ENCODE measurements at places on chromosomes 2 and 18.

DNA sequence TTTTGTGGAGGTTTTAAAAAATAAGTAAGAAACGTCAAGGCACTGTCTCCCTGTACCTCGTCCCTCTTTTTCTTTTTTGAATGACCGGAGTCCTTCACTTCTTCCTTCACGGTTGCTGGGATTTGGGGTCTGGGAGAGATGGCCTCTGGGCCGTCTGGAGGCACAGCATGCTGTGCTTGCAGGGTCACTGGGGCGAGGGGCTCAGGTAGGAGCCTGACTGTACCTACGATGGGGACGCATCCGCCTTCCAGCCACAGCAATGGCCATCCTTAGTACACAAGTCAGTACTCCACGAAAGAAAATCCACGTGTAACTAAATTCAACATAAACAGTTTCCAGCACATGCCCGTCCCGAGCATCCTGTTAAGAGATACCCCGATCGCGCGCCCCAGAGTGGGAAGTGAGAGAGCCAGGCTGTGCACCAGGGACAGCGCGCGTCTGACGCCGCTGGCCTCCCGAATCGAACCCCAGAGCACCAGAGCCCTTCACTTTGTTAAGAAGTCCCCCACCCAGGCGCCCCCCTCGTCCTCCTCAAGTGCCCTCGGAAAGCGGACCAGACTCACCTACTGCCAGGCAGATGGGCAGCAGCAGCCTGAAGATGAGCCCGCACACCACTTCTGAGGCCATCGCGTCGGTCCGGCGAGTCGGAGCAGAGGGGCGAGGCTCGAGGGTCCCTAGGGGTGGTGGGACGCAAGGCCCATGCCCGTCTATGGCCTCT lies 1.2 kb downstream of the PIEZO2 start:
- no peak for DNase-seq

GRCh38 chr2:119422360-119423107 lies 9.1 kb upstream of the TMEM37 start:
- no peak for DNase-seq

- no peak for DNase-seq
Measured at GRCh38 chr18:22505141-22505591, 87.5 kb upstream of the CTAGE1 start.

DNA sequence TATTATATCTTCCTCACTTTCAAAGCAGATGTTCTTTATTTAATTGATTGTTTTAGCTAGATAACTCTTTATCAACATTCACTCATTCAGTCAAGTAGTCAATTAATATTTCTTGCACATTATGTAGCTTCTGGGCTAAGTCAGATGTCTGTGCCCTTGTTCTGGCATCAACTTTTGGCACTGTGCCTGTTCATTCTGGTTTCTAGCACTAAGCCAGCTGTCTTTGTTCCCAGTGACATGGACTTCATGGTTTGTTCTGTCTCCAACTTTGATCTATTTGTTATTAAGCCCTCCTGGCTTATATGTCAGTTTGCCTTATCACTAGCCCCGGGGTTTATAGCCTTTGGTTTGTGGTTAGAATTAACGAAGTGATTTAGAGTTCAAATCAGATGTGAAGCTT lies 247.9 kb upstream of the SYT4 start:
- no peak for DNase-seq
